ENCODE measurements at places on chromosomes 2 and 18. TPM values are rescaled to one million over a fixed set of nuclear protein-coding genes. Genes with fewer than 3 reads are reported as not detected.

Gene KANSL3
- 23.9 TPM for total RNA-seq

Gene SCYGR4
- not detected for total RNA-seq

Gene RUFY4
- total RNA-seq = not detected

Gene CAPN13
- not detected for total RNA-seq

Gene CERKL
- not detected for total RNA-seq

Gene NEB
- not detected for total RNA-seq

Gene CD28
- total RNA-seq = 0.10 TPM

Gene GKN2
- not detected for total RNA-seq

Gene SETBP1
- not detected for total RNA-seq

Gene GALNT3
- 7.7 TPM for total RNA-seq

Gene PRKAG3
- not detected for total RNA-seq

Gene NT5C1B
- total RNA-seq = not detected

Gene NAT8
- total RNA-seq = not detected

Gene CLASP1
- total RNA-seq = 20.8 TPM

Gene SLC4A5
- not detected for total RNA-seq

Gene GALNT13
- total RNA-seq = not detected

Gene CLEC4F
- total RNA-seq = not detected

Gene C2orf80
- not detected for total RNA-seq

Gene DAW1
- total RNA-seq = 8.5 TPM

Gene CYP27A1
- 7.7 TPM for total RNA-seq

Gene HNMT
- total RNA-seq = not detected

Gene CXCR4
- not detected for total RNA-seq

Gene LRPPRC
- total RNA-seq = 105 TPM

Gene SPATA3
- not detected for total RNA-seq

Gene AGXT
- total RNA-seq = not detected

Gene NTSR2
- total RNA-seq = not detected

Gene ALPG
- not detected for total RNA-seq

Gene COL6A3
- 465 TPM for total RNA-seq

Gene GNAL
- 2.7 TPM for total RNA-seq

Gene NPHP1
- total RNA-seq = 2.5 TPM

Gene SLC8A1
- total RNA-seq = 11.1 TPM

Gene L3MBTL4
- not detected for total RNA-seq

Gene VIL1
- total RNA-seq = not detected

Gene CCDC68
- total RNA-seq = 1.5 TPM

Gene ANKRD29
- 10.3 TPM for total RNA-seq

All from MG63 (cell line).